ENCODE measurements at places on chromosomes 16 and 17. TPM values are rescaled to one million over a fixed set of nuclear protein-coding genes. Genes with fewer than 3 reads are reported as not detected.
A peak's percentile ranks its signal among the peaks of the same experiment; 100 is the strongest.

Gene TTLL6
- total RNA-seq, result under 0.01 TPM

Gene ZFPM1
- total RNA-seq, result 2.1 TPM

DNA sequence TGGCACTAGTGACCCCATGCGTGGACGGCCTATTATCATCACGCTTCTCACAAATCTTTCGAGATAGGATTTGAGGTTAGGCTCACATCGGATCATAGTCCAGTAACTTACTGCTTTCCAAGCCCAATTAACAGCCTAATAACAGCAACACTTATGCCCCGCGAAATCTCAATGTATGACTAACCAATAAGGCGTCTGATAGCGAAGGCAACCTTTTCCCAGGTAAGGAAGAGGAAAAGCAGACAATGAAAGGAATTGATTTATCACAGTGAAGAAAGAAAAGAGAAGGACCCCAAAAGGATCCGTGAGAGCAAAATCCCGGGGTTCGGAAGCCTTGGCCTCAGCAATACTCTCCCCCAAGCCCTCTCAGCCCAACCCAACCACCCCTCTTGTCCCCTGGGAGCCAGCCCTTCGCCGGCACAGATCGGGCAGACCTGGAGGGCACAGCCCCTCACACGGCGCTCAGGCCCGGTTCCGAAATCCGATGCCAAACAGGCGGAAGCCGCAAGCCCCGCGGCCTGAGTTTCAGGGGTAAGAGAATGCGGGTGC, 534 bp downstream of the GPATCH8 start:
- peak; percentile 23 for DNase-seq
- no peaks in the 10 kb centered on the region for H3K4me1 ChIP-seq
- H3K36me3 ChIP-seq, result no peaks in the 10 kb centered on the region
- peak overlapping the region; percentile 93 for H3K27ac ChIP-seq
- H3K27me3 ChIP-seq, result no peaks in the 10 kb centered on the region

GRCh38 chr17:28267720-28268609, 51.0 kb upstream of the TMEM97 start:
- H3K36me3 ChIP-seq, result no peaks in the 10 kb centered on the region
- H3K27me3 ChIP-seq, result peaks cover 6% of the 10 kb centered on the region
- H3K4me1 ChIP-seq, result no peaks in the 10 kb centered on the region
- no peak overlapping the region for H3K4me3 ChIP-seq

GRCh38 chr16:11824362-11824761, 27.0 kb downstream of the RSL1D1 start:
- H3K36me3 ChIP-seq, result no peaks in the 10 kb centered on the region
- DNase-seq, result no peak

GRCh38 chr17:59534583-59534982, 30.8 kb upstream of the DHX40 start:
- H3K4me1 ChIP-seq, result no peaks in the 10 kb centered on the region
- DNase-seq, result no peak
- H3K27me3 ChIP-seq, result no peaks in the 10 kb centered on the region
- H3K36me3 ChIP-seq, result no peaks in the 10 kb centered on the region
- H3K4me3 ChIP-seq, result no peak overlapping the region
- no peak overlapping the region for H3K27ac ChIP-seq

DNA sequence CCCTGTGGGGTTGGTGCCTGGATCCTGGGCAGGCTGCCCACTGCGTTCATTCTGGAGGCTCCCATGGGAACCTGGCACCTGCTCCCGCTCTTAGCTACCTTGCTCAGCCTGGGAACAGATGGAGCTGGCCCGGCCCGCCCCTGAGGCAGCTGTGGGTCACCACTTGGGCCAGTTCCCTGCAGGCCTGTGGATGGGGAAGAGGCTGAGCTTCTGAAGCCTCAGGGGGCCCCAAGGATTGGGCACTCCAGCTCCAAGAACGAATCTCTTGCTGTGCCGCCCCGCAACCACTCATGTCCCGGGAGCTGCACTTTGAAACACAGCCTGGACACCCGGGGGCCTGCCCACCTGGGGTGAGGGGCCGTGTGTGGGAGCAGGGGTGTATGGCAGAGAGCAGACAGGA, 37.7 kb downstream of the BAHCC1 start:
- H3K36me3 ChIP-seq, result no peaks in the 10 kb centered on the region
- no peak overlapping the region for H3K27ac ChIP-seq
- H3K27me3 ChIP-seq, result no peaks in the 10 kb centered on the region
- peaks cover 12% of the 10 kb centered on the region for H3K4me1 ChIP-seq
- no peak for DNase-seq
- H3K4me3 ChIP-seq, result no peak overlapping the region

Measured in fibroblast of lung (primary cell).